Daoy (cell line): ENCODE measurements at places on chromosomes 2 and 18.

DNA sequence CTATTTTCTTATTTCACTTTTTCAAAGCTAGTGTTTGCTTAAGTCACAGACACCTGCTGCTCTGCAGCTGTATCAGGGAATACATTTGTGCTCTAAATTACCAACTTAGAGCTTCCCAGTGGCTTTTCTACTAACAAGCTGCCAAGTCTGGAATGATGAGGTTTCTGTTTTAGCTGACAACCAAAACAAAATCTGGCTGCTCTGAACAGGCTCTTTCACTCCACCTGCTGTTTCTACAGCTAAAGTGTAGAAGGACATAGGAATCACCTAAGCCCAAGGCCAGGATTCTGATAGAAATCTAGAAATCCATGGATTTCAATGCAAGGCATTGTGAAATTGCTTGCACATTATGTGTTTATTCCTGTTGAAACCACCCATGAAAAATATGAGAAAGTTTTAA lies 201.2 kb downstream of the SUCLG1 start:
- DNase-seq = no peak

GRCh38 chr2:212537726-212538304 lies 787 bp downstream of the ERBB4 start:
- DNase-seq = peak; percentile 48

DNA sequence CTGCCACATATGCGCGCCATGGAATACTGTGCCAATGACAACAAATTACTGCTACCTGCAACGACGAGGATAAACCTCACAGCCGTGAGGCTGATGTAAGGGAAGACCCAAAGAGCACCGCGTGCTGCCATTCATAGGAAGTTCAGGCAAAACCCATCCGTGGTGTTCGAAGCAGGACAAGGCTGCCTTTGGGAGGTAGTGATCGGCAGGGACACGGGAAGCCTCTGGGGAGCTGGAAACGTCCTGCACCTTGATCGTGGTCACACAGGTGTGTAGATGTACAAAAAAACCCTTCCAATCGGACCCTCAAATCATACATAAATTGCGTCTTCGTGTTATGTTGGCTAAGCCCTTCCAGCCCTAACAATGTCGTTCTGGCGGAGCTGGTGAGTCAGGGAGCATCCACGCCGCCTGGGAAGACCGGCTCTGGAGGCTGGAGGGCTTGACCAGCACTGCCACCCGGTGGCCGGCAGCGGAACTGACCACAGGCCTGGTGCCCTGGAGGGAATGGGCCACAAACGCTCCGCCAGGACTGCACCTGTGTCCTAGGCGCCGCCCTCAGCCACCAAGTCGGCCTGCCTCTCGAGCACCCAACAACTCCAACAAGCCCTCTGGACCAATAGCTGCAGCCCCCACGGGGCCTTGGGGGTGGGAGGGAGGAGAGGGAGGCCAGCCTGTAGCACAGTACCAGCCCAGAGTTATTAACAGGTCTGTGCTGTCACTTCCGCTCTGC lies 4.1 kb upstream of the NEURL3 start:
- DNase-seq = peak; percentile 92

GRCh38 chr2:238127165-238128060 lies 11.1 kb upstream of the KLHL30 start:
- peak; percentile 59 for DNase-seq

- DNase-seq = no peak
Observed at GRCh38 chr2:137959166-137959565, 5.1 kb upstream of the HNMT start.

GRCh38 chr2:12617366-12617765 lies 99.4 kb upstream of the TRIB2 start:
- no peak for DNase-seq

GRCh38 chr2:23621616-23622015 lies 236.6 kb downstream of the KLHL29 start:
- no peak for DNase-seq

GRCh38 chr2:223477318-223477717 lies 124.8 kb downstream of the SCG2 start:
- DNase-seq = peak; percentile 12

DNA sequence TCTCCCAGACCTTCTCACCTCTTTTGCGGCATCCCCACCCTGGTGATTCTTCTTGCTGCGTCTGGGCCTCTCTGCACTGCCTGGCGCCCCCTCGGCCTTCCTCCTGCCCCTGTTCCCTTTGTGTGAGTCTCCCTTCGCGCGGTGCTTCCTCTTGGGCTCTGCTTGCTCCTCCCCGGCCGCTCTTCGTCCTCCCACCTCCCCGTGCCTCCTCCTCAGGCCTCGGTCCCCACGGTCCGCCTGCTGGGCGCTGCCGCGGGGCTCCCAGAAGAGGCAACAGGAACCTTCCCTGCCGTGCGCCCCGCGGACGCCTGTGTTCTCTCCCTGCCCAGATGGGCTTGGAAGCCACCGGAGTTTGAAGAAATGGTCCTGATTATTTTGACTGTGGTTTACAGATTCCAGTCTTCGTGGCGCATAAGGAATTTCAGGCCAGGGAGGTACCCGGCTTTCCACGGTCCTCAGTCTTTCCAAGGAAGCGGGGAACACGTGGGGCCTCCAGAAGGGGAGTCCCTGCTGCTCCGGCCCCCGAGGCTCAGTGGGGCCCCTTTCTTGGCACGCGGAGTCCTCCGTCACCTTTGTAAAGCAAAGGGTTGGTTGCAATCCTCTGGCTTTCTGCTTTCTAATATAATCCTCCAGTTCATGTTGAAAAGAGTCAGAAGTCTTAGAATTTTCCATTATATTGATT lies 13.1 kb downstream of the RNU2-63P start:
- DNase-seq = no peak

DNA sequence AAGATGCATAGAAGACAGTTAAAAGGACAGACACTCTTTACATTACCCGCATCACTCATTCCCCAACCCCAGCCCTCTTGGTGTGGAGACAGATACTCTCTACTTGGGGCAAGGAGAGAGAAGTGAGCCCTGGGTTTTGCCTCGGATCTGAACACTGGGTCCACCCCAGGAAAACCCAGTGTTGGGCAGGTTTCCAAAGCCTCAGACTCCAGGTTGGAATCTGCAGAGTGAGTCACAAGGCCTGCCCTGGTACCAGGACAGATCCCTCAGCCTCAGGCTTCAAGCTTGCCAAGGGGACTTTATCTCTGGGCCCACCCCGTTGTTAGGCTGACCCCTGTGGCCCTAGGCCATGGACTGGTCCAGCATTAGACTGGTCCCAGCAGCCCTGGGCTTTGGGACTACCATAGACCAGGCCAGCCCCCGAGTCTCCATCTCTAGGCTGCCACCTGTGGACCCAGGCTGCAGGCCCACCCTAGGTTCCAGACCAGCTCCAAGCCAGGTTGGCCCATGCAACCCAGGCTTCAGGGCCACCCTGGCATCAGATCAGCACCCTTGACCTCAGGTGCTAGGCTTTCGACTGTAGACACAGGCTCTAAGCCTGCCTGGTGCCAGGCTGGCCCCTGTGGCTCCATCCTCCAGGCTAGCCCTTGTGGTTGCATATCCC lies 112.8 kb downstream of the GULP1 start:
- DNase-seq = peak; percentile 37

DNA sequence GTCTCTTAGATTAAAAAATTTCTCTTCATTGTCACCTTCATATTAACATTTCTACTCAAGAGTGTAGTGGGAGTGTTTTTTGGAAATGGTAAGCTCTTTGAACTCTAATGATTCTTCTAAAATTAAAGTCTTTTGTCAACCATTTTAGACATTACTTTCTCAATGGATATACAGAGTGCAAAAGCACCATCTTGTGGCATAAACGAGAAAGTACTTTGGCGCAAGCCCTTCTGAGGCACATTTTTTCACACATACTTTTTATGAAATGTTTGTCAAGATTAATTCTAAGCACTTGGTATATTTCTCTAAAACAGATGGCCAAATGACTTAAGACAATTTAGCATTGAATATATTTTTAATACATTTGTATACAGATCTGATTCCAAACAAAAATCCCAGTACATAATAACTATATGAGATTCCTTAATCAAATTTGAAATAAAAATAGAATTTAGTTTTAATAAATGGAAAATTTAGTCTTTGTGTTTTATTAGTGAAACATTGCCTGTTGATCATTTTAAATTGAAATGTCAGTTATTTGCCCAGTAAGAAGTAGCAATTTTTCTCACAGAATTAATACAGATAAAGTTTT lies 63.3 kb upstream of the GALNT5 start:
- DNase-seq = peak; percentile 13

GRCh38 chr2:190655113-190655512 lies 6.2 kb downstream of the NAB1 start:
- no peak for DNase-seq

DNA sequence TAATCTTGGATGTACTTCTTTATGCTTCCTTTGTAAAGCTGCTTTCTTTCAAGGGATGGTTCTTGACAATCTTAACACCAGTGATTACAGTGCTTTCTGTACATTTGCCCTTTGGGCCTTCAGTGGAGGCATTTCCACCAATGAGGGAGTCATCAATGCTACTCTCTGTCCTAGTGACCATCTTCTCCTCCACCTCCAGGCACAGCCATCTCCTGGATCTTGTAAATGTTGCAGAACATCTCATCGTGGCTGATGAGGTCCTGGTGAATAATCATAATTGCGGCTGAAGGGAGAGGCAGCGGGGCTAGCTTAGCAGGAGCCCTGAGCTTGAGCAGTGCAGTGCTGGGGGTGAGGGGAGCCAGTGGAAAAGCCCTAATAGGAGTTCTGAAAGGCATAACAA lies 32.5 kb downstream of the IDH1 start:
- peak; percentile 59 for DNase-seq

DNA sequence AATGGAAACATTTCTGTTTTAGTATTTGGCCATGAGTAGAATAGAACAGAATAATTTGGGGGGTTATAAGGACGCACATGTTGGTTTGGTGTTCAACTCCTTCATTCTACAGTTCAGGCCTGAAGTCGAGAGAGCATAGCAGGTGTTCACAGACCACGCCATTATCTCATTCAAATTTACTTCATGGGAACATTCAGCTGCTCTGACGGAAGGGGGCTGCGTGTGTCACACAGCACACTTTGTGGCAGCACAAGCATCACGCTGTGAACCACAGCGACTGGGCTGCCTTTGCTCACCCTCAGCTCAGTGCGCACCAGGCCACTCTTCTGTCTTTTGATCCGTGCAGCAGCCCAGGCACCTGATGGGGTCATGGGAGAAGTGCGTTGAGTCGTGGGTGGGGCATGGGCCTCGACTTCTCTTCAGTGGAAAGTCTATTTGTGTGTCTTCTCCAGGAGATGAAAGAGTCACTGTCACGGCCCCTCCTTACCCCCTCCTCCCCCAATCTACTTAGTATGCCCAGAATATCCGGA lies 348.6 kb upstream of the SALL3 start:
- no peak for DNase-seq

DNA sequence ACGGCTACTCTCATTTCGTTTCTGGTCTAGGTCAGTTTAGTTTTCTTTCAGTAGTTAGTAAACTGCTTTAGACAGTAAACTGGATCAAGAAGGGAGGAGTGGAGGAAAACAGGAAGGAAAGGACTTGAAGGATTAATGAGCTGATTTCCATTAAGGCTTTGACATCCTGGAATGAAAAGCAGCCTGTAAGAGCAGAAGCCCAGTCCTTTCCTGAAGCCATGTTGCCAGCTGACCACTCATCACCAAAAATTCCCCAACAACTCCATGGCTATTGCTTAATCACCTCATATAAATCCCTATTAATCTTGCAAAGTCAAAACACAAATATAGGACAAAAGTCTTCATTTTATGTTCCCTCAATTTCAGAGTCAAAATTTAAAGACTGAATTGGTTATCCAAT lies 113.7 kb upstream of the ZFP36L2 start:
- DNase-seq = peak; percentile 29

DNA sequence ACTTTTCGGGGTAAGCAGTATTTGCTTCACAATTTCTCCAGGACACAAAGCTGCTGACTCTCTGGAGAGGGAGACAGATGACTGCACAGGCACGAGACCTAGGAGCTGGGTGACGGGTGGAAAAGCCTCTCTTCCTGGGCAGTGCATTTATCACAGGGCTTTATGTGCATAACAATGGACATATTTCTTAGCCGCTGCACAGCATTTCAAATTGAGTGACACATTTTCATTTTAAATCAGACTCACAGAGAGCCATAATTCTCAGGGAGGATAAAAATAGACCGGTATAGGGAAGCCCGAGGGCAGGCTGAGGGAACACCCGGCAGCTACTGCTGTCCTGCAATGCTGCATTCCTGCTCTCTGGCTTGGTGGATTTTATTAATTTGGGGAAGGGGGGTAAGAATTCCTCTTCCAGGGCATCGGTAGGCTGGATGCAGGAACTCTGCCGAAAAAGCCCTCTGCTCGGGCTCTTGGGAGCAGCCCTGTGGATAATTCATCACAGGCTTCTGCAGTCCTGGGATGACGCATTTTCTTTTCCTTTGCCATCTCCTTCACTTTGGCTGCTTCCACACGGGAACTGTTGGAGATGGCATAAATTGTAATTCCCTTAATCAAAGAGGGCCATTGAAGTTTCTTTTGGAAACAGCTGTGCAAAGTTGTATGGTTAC lies 108.1 kb upstream of the ACAA2 start:
- no peak for DNase-seq

GRCh38 chr2:181128199-181128598 lies 147.8 kb downstream of the UBE2E3 start:
- DNase-seq = no peak

DNA sequence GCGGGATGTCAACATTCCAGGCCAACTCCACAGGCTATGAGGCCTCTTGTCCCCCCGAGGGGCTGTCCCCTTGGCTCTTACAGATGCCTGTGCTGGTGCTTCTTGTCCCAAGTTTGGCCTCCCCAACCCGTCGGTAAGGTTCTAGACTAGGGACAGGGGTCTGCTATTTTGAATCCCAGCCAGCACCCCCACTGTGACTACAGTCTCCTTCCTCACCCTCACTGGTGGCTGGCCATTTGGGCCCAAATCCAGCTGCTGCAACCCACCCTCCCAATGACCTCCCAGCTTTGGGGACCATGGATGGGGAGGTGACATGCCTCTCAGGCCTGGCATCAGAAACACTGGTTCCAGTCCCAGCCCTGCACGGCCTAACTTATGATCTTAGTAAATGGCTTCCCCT lies 18.7 kb downstream of the CFAP65 start:
- no peak for DNase-seq

- DNase-seq = no peak
Observed at GRCh38 chr2:184598002-184598315, 370 bp upstream of the ZNF804A start.

DNA sequence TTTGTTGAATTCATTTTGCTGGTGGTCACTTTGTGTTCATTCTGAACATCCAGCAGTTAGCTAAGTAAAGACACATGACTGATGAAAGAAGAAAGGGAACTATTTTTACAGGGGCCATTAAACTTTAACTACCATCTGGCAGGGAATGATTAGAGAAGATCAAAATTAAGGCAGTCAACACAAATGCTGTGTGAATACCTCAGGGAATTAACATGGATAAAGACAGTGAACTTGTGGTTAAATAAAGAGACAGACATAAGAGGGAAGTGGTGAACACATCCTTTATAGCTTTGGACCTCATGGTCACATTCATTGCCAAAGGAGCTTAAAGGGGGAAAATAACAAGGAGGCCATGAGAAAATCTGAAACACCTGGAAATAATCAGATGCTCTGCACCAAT lies 52.6 kb upstream of the ATP5MC3 start:
- DNase-seq = no peak

- no peak for DNase-seq
Observed at GRCh38 chr2:86047575-86048382, 57.9 kb downstream of the POLR1A start.

- DNase-seq = no peak
Observed at GRCh38 chr2:28404086-28404485, 11.4 kb downstream of the FOSL2 start.
